Ascending aorta (tissue), 2 donors: ENCODE measurements at places on chromosomes 2 and 18.

DNA sequence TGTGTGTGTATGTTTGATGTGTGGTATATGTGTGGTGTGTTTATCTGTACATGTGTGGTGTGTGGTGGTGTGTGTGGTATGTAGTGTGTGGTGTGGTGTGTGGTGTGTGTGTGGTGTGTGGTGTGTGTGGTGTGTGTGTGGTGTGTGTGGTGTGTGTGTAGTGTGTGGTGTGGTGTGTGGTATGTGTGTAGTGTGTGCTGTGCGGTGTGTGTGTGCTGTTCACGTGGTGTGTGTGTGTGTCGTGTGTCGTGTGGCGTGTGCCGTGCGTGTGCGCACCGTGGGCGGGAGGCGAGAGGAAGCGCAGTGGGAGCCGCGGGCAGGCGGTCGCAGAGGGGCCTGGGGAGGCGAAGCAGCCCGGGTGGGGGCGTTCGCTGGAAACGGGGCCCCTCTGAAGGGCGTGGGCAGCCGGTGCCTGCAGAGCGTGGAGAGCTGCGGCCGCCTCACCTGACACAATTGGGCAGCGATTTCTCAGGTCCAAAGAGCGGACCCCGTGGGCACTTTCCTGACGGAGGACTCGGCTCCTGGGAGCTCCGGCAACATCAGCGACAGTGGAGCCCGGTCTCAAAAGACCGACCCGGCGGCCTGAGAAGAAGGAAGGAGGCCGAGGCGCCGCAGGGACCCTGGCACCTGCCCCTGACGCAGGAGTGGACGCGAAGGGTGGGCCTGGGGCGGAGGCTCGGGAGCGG is 741.1 kb upstream of the SALL3 start:
- no peak for DNase-seq

GRCh38 chr2:84894758-84895520 is 10.5 kb upstream of the TMSB10 start:
- no peak for DNase-seq

GRCh38 chr2:185335879-185336278 is 402.7 kb upstream of the FSIP2 start:
- DNase-seq = no peak

GRCh38 chr2:85975581-85975980 is 86.8 kb upstream of the ST3GAL5 start:
- DNase-seq = peak; percentile 11

- no peak for DNase-seq
Measured at GRCh38 chr2:37683241-37683640, 11.8 kb upstream of the CDC42EP3 start.

- DNase-seq = peak; percentile 75
Measured at GRCh38 chr2:7950035-7950612, 731.7 kb upstream of the ID2 start.

DNA sequence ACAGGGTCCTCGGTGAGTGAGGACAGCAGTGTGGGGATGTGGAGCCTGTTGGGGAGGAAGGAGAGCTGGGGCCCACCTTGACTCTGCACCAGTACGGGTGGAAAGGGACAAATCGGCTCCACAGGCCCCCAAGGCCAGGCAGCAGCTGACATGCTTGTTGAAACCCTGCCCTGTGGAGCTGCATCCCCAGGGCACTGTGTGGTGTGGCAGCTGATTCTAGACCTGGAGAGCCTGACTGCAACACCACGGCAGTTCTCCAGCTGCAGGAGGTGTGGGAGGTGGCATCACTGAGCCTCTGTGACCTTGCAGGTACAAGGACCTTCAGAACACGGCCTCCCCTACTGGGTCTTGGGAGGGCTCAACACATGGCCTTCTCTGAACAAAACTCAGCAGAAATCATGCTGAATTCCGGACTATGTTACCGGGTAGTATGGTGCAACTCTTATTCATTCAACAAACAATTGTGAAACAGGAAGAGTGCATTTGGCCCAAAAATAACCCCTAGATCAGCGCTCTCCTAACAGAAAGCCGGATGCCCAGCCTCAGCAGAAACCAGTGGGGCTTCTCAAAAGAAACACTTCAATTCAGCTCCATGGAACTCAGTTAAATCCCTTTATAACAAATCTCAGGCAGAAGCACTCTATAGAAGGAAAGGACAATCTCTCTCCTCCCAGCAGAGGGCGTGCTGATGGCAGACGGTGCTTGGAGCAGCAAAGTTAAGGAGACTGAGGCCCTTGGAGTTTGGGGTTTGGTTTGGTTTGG is 104.4 kb upstream of the SALL3 start:
- DNase-seq = no peak

DNA sequence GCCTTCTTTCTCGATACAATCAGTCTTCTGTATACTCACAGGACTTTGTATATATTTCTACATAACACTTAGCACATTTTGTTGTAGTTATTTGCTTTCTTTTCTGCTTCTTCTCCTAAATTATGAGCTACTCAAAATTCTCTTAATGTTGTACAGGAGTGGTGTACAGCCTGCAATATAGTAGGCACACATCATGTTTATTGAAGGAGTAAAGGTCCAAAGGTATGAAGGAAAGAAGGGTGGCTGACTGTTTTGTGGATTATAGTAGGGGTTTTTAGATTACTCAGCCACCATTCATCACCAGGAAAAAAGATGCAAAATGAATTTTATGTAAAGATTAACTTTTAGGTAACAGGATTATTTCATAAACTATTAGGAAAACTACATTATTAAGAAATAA is 54.1 kb downstream of the C18orf54 start:
- no peak for DNase-seq

GRCh38 chr2:118668431-118669424 is 178.7 kb downstream of the EN1 start:
- no peak for DNase-seq

GRCh38 chr2:108910011-108910431 is 79.0 kb downstream of the EDAR start:
- no peak for DNase-seq

- DNase-seq = no peak
Measured at GRCh38 chr18:934518-935133, 30.0 kb downstream of the ADCYAP1 start.

- no peak for DNase-seq
Measured at GRCh38 chr2:76391678-76392077, 681.0 kb upstream of the GCFC2 start.

GRCh38 chr18:24278591-24278990 is 119.0 kb downstream of the OSBPL1A start:
- no peak for DNase-seq

DNA sequence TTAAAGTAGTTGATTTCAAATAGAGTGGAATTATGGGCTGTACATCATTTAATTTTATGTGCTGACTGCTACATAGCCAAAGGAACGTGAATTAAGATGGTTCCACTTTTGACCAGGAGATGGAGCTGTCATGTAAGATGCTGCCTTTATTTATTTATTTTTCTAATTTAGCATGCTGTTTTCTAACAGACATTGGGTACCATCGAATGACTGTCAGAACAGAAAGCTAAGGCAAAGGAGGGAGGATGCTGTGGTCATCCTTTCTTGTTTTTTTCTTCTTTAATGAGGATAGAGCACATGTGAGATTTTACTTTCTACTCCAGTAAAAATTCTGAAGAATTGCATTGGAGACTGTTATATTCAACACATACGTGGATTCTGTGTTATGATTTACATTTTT is at the start of gene SCN2A:
TSS of gene SCN2A (plus strand) at position 185 of the 400 bp plus-strand sequence. CDS start 56,410 bp downstream, outside the sequence.
- DNase-seq = no peak

- no peak for DNase-seq
Measured at GRCh38 chr2:25362434-25363145, 20.9 kb upstream of the DNMT3A start.

DNA sequence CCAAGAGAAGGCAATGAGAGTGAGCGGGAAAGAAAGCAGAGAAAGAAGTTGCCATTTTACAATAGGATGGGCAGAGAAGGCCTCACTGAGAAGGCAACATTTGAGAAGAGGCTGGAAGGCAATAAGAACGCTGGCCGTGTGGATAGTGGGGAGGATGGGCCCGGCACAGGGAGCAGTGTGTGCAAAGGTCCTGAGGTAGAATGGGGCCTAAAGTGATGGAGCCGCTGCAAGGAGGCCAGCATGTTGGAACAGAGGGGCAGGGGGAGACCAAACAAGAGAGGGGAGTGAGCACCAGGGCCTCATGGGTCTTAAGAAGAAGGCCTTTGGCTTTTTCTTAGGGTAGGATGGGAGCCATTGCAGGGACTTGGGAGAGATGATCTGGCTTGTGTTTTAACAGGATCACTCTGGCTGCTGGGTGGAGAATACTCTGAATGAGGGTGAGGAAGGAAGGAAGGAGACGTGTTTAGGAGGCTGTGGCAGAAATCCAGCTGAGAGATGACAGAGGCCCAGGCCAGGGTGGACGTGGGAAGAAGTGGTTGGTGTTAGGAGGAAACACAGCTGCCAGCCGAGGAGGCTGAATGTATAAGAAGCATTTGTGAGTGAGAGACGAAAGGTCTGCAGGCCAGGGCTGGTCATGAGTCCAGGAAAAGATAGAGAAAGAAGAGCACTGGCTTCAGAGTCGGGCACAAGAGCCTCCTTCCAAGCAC is 159.8 kb downstream of the KLHL29 start:
- DNase-seq = no peak

DNA sequence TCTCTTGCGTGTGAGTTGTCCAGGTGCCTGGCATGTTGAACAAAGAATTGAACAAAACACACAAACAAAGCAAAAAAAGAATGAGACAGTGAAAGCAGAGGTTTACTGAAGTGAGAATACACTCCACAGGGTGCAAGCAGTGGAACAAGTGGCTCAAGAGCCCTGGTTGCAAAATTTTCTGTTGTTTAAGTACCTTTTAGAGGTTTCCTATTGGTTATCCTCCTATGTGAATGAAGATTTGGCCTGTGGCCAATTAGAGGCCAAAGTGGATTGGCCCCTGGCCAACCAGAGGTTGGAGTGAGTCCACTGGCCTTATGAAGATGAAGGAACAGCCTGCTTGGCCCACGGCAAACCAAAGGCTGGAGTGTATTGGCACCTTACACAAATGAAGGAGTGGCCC is 1188.5 kb upstream of the NRXN1 start:
- peak; percentile 57 for DNase-seq

DNA sequence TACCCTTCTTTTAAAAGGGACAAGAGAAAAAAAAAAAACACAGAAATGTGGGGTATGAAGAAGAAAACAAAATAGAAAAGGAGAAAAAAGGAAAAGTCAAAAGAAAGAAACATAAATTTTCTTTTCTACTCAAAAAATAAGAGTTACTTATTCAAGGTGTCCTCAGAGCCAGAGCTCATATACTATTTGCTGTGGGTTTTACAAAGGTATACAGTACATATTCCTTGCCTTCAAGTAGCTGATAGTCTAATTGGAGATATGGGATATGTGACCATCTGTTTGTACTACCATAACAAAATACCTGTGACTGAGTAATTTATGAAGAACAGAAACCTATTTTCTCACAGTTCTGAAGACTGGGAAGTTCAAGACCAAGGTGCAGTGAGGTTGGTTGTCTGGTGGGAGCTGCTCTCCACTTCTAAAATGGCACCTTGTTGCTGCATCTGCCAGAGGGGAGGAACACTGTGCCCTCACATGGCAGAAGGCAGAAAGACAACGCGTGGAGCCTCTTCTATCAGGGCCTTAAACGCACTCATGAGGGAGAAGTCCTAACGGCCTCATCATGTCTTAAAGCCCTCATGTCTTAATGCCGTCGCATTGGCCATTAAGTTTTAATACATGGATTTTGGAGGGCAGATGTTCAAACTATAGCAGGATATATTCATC is 33.9 kb downstream of the NBAS start:
- DNase-seq = no peak
